ENCODE measurements at places on chromosomes 2 and 18.

DNA sequence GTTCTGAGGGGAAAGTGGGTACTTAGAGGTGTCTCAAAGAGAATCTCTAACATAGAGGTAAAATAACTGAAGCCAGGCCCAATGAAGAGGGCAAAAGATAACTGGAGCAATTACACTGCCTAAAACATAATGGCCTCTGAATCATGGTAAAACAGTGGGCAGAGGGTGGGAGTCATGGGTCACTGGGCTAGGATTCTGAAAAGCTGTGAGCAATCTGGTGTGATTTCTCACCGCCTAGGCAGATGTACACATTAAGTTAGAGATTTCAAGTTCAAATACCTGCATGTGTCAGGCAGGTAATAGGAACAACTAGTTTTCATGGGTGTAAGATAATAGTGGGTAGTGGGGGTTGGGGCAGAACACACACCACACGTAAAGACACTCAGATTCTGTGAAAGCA is 45.6 kb downstream of the INSIG2 start:
- no peak for DNase-seq

DNA sequence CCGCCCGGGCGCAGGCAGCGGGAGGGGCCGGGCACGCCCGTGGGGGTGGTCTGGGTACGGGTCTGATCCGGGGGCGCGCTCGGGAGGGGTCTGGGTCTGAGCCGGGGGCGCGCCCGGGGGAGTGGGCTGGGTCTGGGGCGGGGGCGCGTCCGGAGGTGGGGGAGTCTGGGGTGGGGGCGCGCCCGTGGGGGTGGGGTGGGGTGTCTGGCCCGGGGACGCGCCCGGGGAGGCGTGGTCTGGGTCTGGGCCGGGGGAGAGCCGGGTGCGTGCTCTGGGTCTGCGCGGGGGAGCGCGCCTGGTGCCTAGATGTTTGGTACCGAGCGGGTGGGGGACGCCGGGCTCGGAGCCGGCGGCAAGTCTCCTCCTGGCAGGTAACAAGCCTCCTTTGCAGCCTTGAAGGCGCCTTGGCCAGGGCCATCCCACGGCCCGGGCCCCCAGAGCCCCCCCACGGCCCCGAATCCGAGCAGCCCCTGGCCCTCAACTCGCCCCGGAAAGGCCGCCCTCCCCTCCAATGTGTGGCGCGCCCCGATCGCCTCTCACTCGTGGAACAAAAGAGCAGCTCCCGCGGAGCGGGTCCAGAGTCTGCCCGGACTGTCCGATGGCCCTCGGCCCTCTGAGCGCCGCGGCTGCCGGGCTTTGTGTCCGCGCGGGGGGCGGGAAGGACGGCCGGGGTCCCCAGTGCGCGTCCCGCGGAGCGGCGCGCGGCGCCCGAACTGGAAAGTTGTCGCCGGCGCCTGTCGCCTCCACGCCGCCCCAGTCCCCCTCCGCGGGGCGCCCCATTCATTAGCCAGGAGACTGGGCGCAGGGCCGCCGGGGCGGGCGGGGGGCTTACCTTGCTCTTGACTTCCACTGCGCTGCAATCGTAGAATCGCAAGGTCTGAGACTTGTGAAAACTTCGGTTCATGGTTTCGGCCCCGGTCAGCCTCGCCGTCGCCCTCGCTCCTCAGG is 595 bp downstream of the PARD6G start:
- no peak for DNase-seq

GRCh38 chr2:135913727-135914365 is 37.6 kb upstream of the MCM6 start:
- DNase-seq = no peak

GRCh38 chr18:22346953-22347605 is 70.6 kb downstream of the CTAGE1 start:
- no peak for DNase-seq

GRCh38 chr2:33782395-33783230 is 183.5 kb upstream of the FAM98A start:
- no peak for DNase-seq

DNA sequence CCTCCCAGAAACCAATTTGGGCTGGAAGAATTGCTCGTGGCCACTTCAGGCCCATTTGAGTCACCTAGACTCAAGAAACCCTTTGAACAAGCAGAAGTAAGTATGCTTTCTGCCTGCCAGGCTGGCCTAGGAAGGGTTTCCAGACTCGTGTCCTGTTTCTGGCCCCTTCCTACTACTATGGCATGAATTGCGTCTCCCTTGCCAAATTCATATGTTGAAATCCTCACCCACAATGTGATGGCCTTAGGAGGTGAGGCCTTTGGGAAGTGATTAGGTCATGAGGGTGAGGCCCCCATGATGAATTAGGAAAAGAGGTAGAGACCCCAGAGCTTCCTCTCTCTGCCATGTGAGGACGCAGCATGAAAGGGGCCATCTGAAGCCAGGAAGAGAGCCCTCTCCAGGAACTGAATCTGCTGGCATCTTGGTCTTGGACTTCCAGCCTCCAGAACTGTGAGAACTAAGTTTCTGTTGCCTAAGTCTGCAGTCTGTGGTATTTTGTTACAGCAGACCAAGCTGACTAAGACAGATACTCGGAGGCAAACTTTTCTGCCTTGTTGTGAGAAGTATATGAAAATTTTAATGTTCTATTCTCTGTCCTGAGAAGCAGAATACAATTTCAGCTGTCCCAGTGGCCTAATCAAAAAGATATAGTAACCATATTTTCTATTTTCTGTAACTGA is 13.1 kb downstream of the GPR45 start:
- no peak for DNase-seq

- no peak for DNase-seq
Measured at GRCh38 chr18:60100778-60101177, 201.0 kb downstream of the PMAIP1 start.

GRCh38 chr2:120879431-120880295 is 144.0 kb downstream of the GLI2 start:
- no peak for DNase-seq

DNA sequence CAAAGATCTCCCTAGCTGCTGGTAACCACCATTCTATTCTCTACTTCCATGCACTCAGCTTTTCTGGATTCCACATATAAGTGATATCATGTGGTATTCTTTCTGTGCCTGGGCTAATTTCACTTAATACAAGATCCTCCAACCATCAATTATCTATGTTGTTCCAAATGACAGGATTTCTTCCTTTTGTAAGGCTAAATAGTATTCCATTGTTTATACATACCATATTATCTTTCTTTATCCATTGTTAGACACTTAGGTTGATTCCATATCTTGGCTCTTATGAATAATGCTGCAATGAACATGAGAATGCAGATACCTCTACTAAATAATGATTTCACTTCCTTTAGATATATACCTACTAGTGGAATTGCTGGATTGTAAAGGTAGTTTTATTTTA is 66.2 kb downstream of the ROCK2 start:
- DNase-seq = no peak

GRCh38 chr2:108787216-108787541 is 608 bp downstream of the CCDC138 start:
- no peak for DNase-seq

DNA sequence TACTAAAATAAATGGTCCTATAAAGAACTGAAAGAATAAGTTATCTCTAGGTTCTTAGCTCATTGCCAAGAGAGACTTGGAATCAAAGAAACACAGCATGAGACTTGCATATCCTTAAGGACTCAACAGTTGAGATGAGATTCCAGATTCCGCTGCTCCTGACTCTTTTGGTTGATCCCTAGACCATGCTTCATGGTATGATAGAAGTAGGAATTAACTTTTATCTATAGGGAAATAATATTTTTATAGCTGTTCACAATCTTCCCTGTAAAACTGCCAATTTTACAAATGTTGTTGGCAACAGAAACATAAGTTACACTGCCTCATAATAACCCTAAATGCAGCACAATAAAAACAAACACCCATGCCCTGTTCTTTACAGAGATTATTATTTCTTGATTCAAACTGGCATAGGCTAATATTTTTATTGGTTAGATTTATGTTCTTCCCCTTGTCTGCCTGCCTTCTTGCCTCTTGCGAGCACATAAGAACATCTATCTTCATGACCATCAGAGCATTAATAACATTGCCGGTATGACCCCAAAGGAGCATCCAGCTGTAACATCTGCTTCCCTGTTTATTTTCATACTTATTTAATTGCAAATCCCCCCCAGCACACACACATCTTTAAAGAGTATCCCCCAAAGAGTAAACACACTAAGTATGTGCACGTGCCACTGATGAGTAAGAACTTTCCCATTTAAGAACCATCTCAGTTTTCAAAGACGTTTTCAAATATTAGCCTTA is 735.7 kb upstream of the SLC8A1 start:
- DNase-seq = no peak

- DNase-seq = no peak
Measured at GRCh38 chr2:37281916-37282315, 42.7 kb downstream of the PRKD3 start.

- DNase-seq = no peak
Measured at GRCh38 chr18:36499938-36500337, 202.4 kb downstream of the FHOD3 start.

DNA sequence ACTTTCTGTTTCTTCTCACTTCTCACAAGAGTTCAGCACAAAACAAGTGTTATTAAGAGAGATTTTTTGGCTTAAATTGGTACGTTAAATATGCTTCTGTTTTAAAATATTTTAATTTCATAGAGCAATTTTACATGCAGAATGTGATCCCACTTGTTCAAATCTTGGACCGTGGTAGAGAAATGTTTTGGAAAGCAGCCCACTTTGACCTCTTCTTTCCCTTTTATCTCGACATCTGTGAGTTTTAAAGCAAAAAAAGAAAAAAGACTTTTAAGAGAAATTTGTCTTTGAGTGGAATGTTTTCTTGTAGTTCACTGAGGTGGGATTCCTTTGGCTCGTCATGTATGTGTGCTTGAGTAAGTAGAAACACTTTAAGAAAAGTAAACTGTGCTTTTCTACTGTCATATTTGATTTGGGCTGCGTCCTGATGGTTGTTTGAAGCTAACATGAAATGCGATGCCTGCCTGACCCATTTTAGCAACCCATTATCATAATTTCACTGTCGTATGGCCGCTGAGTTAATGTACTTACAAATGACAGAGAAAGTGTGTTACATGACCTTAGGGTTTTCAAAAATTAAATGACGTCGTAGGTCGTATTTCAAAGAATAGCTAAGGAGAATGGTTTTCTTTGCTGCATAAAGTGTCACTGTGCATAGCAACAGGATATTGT is 54.5 kb downstream of the TSHZ1 start:
- DNase-seq = no peak

GRCh38 chr2:101265893-101266499 is 13.3 kb downstream of the CNOT11 start:
- no peak for DNase-seq

DNA sequence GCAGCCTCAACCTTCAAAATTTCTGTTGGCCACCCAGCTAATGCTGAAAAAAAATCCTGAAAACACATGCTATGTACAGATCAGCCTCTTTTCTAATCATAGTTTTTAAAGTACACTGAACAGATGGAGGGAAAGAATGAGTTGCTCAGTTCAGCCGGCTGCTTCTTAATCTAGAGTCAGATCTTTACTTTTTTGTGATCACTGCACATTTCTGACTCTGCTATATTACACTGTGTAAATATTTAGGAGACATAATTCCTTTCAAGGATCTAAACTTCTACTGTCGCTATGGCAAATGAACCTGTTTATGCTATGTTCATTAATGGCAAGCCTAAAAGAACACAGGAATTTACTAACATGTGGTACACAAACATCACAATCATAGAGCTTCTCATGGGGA is 114.2 kb downstream of the SRBD1 start:
- no peak for DNase-seq

DNA sequence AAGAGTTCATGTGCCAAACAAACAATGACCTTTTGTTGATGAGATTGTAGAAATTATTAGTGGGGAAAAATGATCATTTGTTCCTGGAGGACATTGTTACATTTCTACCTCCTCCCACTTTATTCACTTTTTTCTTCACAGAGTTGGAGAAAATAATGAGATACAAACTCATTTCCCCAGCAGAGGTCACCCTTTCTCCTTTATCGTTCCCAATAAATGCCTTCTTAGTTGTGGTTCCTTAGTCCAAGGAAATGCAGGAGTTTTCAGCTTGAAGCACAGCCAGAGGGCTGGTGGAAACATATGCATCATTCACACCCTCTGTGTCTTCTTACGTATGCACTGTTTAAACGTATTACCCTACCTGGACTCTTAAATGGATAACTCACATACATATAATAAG is 108.8 kb downstream of the SLC4A3 start:
- DNase-seq = no peak

GRCh38 chr2:179349670-179350303 is 85.2 kb upstream of the SESTD1 start:
- DNase-seq = no peak

DNA sequence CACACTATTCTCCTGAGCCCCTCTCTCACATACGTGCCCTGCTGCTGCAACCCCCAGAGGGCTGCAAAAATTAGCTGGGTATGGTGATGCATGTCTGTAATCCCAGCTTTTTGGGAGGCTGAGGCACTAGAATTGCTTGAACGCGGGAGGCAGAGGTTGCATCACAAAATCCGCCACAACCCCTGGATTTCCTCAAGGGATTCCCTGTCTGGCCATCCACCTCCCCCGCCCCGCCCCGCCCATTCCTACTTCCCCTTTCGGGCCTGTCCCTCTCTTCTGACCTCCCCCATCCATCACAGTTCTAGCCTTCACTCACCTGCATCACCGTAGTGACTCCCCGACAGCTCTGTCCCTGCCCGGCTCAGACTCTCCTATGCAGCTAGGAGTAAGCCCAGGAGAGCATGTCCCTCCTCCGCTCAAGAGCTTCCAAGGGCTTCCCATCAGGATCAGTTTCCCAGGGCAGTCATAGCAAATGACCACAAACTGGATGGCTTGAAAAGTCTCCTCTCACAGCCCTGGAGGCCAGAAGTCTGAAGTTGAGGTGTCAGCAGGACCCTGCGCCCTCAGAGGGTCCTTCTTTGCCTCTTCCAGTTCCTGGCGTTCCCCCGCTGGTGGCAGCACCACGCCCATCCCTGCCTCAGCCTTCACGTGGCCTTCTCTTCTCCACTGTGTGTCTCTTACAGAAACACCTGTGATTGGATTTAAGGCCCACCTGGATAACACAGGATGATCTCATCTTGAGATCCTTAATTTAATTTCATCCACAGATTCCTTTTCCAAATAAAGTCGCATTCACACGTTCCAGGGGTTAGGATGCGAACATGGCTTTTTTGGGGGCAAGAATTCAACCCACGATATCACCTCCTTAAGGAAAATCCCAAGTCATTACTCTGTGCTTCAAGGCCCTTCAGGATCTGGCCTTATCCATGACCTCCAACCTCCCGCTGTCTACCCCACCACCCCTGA is 58.5 kb downstream of the HS1BP3 start:
- no peak for DNase-seq

- no peak for DNase-seq
Measured at GRCh38 chr2:154952346-154952980, 254.0 kb downstream of the KCNJ3 start.

- DNase-seq = no peak
Measured at GRCh38 chr2:51220606-51221005, 188.7 kb upstream of the NRXN1 start.

GRCh38 chr2:172370821-172371455 is 56.4 kb upstream of the ITGA6 start:
- DNase-seq = no peak

Data from stimulated activated CD8-positive, alpha-beta memory T cell treated with anti-CD3 and anti-CD28 coated beads, Interleukin-4, amount 100 ng/mL, for 1 hour (primary cell).